Stimulated activated CD4-positive, alpha-beta T cell treated with anti-CD3 and anti-CD28 coated beads, Interleukin-15, amount 100 ng/mL, for 24 hours (primary cell): ENCODE measurements at places on chromosomes 5 and 9.

- no peak for DNase-seq
Observed at GRCh38 chr9:136920069-136920468, 24.5 kb downstream of the FBXW5 start.

DNA sequence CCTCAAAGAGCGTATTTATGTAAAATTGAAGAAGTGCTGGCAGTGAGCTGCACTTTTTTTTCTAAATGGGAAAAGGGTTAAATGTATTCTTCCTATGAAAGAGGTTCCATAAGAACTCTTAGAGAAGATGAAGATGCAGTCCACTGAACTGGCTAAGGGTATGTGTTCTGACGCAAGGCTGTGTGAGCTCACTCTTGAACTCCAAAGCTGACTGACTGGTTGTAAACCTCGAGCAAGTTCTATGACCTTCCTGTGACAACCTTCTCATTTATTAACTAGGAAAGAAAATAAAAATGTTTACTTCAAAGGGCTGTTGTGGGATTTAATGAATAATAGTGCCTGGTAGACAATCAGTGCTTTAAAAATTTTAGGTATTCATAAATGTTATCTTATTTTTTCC is 46.7 kb downstream of the POC5 start:
- peak; percentile 6 for DNase-seq

DNA sequence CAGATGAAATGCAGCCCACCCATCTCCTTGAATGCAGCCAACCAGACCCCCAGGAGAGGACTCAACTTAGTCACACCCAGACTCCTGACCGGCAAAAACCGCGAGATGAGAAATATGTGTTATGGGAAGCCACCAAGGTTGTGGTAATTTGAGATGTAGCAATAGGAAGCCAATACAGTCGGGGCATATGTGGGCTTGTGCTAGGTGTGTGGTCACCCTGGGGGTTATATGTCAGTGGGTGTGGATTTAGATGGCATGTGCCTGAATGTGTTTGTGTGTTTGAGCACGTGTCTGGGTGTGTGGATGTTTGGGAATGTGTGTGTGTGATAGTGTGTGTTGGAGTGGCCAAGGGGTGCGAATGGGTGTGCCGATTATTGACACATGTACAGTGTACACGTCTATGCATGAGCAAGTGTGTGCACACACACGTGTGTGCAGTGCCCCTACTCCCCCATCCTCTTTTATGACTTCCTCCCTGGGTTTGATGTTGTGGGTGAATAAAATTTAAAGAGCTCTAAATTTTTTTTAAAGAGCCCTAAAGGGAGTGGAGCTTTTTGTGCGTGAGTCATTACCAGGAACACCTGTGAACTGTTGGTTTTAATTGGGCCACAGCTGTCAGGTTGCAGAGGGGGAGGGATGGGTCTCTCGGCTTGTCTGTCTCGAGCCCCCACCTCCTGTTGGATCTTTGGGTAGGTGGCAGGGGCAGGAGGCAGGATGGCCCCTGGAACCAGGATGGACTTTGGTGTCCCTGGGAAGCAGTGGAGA is 86.8 kb downstream of the LHX2 start:
- DNase-seq = no peak

GRCh38 chr5:12566441-12566840 is 662.2 kb upstream of the CTNND2 start:
- DNase-seq = no peak

DNA sequence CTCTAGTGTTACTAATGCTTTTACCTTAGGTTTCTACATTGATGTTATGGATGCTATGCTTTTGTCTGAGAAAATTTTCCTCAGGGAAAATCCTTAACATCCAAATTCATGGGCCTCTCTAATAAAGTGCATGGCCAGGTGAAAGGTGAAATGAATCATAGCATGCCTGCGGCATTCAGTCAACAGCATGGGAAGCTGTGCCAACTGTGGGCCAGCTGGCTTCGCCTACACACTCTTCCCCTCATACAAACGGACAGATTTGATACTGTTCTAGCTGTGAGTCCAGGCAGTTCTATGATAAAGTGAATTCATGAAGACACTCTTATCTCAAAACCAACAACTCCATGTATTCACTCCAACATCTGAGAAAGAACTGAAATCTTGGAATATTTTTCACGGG is 374.1 kb downstream of the PLK2 start:
- no peak for DNase-seq

GRCh38 chr5:111932628-111933027 is 175.6 kb upstream of the NREP start:
- no peak for DNase-seq

DNA sequence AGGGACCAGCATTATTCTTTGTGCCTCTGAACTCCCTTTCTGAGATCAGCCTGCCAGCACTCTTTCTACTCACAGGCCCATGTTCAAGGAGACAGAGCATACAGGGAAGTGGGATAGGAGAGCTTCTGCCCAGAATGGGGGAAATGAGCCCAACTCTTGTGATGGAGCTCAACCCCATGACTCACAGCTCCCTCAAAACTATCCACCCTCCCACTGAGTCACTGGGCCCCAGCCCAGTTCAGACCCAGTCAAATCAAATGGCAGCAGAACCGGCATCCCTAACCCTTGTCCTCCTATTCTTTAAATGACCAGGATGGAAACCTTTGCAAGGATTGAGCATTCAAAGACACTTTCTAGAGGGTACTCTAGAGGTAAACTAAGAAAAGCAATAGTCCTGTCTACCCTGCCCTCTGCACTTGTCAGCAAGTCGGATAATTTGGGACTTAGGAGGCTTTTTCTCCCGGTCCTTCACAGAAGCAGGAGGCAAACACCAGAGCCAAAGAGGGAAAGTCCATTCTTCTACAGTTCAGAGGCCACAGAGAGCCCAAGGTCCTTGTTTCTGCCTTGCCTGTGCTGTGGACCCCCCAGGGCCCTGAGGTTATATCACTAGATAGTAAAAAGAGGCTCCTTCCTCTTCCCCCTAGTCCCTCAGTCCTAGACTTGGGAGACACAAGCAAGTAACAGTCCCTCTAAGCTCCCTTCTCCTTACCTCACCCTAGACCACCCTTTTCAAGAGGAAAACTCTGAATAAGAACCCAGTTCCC is 3.2 kb downstream of the ATOSB start:
- no peak for DNase-seq

- DNase-seq = no peak
Observed at GRCh38 chr9:79286992-79287707, 284.6 kb upstream of the TLE4 start.

GRCh38 chr5:81646469-81646995 is 104.4 kb downstream of the SSBP2 start:
- no peak for DNase-seq

- no peak for DNase-seq
Observed at GRCh38 chr9:89481538-89481915, 16.4 kb downstream of the SEMA4D start.

GRCh38 chr9:136495238-136495800 is 12.5 kb upstream of the SEC16A start:
- no peak for DNase-seq

GRCh38 chr5:136594416-136594815 is 229.1 kb upstream of the TRPC7 start:
- no peak for DNase-seq

- DNase-seq = peak; percentile 24
Observed at GRCh38 chr9:137828527-137829259, 48.9 kb upstream of the CACNA1B start.

GRCh38 chr5:82620957-82621600 is 342.9 kb upstream of the RPS23 start:
- no peak for DNase-seq

DNA sequence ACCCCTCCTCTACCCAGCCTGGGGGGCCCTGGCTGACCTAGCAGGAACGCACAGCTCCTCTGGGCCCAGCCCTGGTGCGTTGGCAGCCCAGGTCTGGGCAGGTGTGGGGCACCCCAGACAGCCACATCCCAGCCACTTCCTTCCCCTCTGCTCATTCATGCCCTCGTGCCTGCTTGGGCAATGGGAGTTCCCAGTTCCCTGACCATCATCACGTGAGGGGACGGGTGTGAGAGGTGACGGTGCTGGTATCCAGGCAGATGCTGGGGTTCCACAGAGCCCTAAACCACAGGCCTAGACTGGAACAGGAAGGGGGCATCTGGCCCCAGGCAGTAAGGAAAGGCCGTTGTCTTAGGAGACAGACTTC is 8.4 kb downstream of the RALGDS start:
- no peak for DNase-seq

DNA sequence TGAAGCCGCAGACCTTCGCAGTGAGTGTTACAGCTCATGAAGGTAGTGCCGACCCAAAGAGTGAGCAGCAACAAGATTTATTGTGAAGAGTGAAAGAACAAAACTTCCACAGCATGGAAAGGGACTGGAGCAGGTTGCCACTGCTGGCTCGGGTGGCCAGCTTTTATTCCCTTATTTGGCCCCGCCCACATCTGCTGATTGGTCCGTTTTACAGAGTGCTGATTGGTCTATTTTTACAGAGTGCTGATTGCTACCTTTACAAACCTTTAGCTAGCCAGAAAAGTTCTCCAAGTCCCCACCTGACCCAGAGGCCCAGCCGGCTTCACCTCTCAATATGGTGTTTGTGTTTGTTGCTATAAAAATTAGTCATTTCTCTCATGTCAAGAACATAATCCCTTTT is 49.7 kb downstream of the RECK start:
- no peak for DNase-seq

DNA sequence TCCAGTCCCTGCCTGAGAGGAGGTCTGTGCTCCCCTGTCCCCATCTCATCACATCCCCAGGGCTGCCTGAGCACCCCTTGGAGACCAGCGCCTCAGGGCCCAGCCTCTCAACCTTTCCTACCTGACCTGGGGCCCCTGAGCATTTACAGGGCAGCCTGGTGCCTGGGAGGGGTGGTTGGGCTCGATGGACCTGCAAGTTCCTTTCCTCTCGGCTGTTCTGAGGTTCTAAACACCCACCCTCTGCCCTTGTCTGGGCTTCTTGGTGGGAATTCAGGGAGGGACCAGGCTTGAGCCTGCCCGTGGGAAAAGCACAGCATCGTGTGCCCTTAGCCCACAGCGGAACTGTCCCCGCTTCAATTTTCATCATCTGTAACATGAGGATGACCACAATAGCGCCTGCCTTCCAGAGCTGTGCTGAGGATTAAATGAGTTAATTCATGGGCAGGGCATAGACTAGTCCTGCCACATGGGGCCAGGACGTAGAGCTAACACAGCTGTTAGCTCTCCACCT is 91.0 kb upstream of the SH3PXD2B start:
- DNase-seq = no peak

GRCh38 chr5:94017579-94017978 is 276.2 kb upstream of the POU5F2 start:
- DNase-seq = no peak

DNA sequence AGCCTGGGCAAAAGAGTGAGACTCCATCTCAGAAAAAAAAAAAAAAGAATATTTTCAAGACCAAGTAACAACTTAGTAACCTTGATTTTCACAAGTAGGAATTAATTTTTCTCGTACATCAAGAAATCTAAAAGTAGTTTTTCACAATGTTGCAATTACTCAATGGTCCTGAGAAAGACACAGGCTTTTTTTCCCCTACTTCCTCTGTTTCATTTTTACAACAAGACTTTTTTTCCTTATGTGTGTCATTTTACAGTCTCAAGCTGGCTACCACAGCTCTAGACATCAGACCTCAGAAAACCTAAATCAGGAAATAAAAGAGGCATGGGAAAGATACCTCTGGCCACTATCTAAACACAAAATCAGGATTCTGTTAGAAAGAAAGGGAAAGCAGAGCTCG is 45.9 kb downstream of the WDR36 start:
- DNase-seq = no peak

- no peak for DNase-seq
Observed at GRCh38 chr5:3386637-3387036, 209.0 kb upstream of the IRX1 start.

- DNase-seq = no peak
Observed at GRCh38 chr5:78903861-78904260, 81.2 kb downstream of the ARSB start.

DNA sequence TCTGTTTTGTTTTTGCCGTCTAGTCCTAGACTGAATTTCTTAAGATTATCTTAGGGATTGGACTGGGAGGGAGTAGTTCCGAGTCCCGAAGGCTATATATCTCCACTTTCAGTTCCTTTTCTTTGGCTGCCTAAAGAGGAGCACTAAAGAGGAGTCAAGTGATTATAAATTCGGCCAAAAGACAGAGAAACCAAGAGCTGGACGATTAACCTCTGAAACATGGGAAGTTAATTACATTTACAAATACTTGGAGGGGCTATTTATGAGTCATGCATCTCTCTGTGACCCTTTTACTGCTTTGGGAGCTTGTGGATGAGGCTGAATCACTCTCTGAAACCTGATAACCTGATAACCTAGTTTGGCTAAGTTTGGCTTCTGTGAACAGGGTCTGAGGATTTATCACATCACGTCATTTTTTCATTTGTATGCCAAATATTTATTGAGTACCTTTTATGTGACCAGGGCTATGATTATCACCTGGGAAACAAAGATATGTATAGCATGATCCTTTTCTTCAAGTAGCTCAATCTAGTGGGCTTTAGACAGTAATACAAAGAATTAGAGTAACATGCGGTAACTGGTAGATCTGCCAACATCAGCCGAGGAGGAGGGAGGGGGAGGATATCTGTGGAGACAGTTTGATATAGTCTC is 180.9 kb downstream of the CD180 start:
- no peak for DNase-seq

DNA sequence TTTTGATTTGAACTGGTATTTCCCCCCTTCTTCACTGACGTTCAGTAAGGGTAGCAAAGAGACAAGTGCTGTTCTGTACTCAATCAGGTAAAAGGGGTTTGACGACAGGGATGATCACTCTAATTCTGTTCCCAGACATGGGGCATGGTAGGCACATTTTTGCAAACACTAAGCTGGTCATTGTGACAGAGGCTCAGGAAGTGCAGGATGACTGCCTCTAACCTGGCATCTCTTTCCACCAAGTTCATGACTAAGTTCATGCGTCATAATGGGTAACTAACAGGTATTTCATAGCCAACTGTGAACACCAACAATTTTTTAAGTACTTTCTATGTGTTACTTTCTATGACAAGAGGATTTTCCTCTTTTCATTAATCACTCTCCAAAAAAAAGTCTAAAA is 166.5 kb downstream of the MAPKAP1 start:
- DNase-seq = no peak

DNA sequence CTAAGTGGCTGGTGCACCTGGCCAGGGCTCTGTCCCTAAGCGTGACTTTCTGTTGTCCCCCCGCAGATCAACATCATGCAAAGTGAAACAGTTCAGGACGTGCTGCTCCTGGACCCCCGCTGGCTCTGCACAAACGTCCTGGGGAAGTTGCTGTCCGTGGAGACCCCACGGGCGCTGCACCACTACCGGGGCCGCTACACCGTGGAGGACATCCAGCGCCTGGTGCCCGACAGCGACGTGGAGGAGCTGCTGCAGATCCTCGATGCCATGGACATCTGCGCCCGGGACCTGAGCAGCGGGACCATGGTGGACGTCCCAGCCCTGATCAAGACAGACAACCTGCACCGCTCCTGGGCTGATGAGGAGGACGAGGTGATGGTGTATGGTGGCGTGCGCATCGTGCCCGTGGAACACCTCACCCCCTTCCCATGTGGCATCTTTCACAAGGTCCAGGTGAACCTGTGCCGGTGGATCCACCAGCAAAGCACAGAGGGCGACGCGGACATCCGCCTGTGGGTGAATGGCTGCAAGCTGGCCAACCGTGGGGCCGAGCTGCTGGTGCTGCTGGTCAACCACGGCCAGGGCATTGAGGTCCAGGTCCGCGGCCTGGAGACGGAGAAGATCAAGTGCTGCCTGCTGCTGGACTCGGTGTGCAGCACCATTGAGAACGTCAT is 19.7 kb upstream of the CTSL start:
- no peak for DNase-seq

GRCh38 chr9:6219981-6220380 is 4.4 kb downstream of the IL33 start:
- DNase-seq = no peak

- no peak for DNase-seq
Observed at GRCh38 chr5:32953694-32954093, 242.6 kb downstream of the NPR3 start.

GRCh38 chr9:80242022-80242421 is 670.3 kb downstream of the TLE4 start:
- no peak for DNase-seq
